ENCODE measurements at places on chromosomes 11 and 22. TPM values are rescaled to one million over a fixed set of nuclear protein-coding genes. Genes with fewer than 3 reads are reported as not detected.

- DNase-seq, result peak; percentile 68
- H3K27me3 ChIP-seq, result no peaks in the 10 kb centered on the region
- no peaks in the 10 kb centered on the region for H3K36me3 ChIP-seq
- no peak overlapping the region for H3K4me3 ChIP-seq
Observed at GRCh38 chr11:125224391-125225021, 60.0 kb downstream of the PKNOX2 start.

- no peak for DNase-seq
- H3K4me1 ChIP-seq, result peaks cover 54% of the 10 kb centered on the region
- H3K27ac ChIP-seq, result peak overlapping the region; percentile 100
- H3K36me3 ChIP-seq, result no peaks in the 10 kb centered on the region
- no peak overlapping the region for H3K4me3 ChIP-seq
- H3K27me3 ChIP-seq, result no peaks in the 10 kb centered on the region
Observed at GRCh38 chr22:38696606-38697424, 3.9 kb downstream of the JOSD1 start.

GRCh38 chr11:69636512-69637197 is 4.3 kb upstream of the CCND1 start:
- peak overlapping the region; percentile 23 for H3K4me3 ChIP-seq
- no peaks in the 10 kb centered on the region for H3K36me3 ChIP-seq
- DNase-seq, result peak; percentile 82
- H3K4me1 ChIP-seq, result peaks cover 60% of the 10 kb centered on the region
- H3K27me3 ChIP-seq, result peaks cover 81% of the 10 kb centered on the region
- peak overlapping the region; percentile 45 for H3K27ac ChIP-seq

KRTAP5-7 gene
- not detected for total RNA-seq

GRCh38 chr22:44063462-44064371 is 39.6 kb downstream of the PARVB start:
- no peaks in the 10 kb centered on the region for H3K27me3 ChIP-seq
- no peaks in the 10 kb centered on the region for H3K36me3 ChIP-seq
- H3K4me3 ChIP-seq, result no peak overlapping the region
- DNase-seq, result no peak
- no peak overlapping the region for H3K27ac ChIP-seq

JRKL gene
- total RNA-seq, result 5.8 TPM

GRCh38 chr11:8336356-8337129 is 72.9 kb upstream of the LMO1 start:
- H3K4me1 ChIP-seq, result no peaks in the 10 kb centered on the region
- no peaks in the 10 kb centered on the region for H3K27me3 ChIP-seq
- H3K36me3 ChIP-seq, result no peaks in the 10 kb centered on the region
- no peak overlapping the region for H3K27ac ChIP-seq
- DNase-seq, result no peak

GRCh38 chr11:86422371-86422770 is 47.7 kb downstream of the CCDC81 start:
- H3K27me3 ChIP-seq, result no peaks in the 10 kb centered on the region
- H3K27ac ChIP-seq, result no peak overlapping the region
- DNase-seq, result no peak
- no peaks in the 10 kb centered on the region for H3K4me1 ChIP-seq

IGSF9B gene
- total RNA-seq, result 53.7 TPM

- no peak for DNase-seq
- H3K4me3 ChIP-seq, result no peak overlapping the region
- H3K27ac ChIP-seq, result no peak overlapping the region
- H3K4me1 ChIP-seq, result no peaks in the 10 kb centered on the region
Observed at GRCh38 chr22:42158456-42159132, 28.0 kb upstream of the CYP2D6 start.

DNA sequence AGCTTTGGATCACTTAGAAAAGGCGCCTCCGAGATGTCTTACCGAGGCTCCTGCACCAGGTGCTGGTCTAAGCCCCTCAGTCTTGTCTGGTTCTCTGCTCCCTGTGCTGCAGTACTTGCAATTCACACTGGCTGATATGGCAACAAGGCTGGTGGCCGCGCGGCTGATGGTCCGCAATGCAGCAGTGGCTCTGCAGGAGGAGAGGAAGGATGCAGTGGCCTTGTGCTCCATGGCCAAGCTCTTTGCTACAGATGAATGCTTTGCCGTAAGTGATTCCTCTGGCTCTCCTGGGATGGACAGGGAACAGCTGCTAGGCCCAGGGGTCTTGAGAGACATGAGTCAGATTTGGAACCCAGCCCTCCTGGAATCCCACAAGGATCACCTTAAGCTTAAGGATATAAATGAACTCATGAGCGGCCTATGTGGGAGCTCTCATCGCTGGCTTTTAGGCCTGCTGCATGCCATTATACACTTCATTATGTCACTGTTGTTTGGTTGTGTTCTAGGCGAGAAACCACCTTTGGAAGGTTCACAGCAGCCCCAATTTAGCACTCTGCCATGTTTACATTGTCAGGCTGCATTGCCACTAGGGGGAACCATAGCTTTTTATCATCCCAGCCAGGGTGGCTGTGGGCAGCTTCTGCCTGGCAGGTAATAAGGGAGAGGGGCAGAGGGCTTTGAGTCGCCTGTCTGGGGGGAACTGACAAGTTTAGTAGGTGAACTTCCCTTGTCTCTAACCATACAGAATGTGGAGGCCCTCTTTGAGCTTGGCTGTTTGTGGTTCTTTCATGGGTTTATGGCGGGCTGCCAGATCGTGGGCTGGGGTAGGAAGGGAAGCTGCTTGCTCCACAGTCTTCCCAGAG is 8.5 kb downstream of the ACAD8 start:
- no peak overlapping the region for H3K27ac ChIP-seq
- no peaks in the 10 kb centered on the region for H3K27me3 ChIP-seq
- DNase-seq, result no peak
- H3K36me3 ChIP-seq, result peaks cover 8% of the 10 kb centered on the region
- H3K4me3 ChIP-seq, result no peak overlapping the region

DNA sequence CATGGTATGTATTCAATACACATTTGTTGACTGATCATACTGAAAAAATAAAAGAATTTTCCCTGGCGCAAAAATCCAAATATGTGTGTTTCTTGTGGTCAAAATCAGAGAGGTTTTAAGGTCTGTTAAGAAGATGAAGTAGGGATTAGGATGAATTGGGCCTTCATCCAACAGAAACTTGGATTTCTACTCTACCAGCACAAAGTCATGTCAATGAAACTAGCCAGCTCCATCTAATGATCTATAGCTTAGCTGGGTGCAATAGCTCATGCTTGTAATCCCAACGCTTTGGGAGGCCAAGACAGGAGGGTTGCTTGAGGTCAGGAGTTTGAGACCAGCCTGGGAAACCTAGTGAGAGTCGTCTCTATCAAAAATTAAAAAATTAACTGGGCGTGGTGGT is 65.5 kb downstream of the USP35 start:
- no peak for DNase-seq
- H3K27me3 ChIP-seq, result no peaks in the 10 kb centered on the region
- H3K4me3 ChIP-seq, result no peak overlapping the region
- no peaks in the 10 kb centered on the region for H3K36me3 ChIP-seq

- H3K27ac ChIP-seq, result no peak overlapping the region
- no peak overlapping the region for H3K4me3 ChIP-seq
- no peak for DNase-seq
- no peaks in the 10 kb centered on the region for H3K4me1 ChIP-seq
- H3K36me3 ChIP-seq, result no peaks in the 10 kb centered on the region
Observed at GRCh38 chr11:23336961-23337360, 476.7 kb upstream of the CCDC179 start.

H19 gene
- 67.6 TPM for total RNA-seq

- H3K4me3 ChIP-seq, result no peak overlapping the region
- H3K36me3 ChIP-seq, result no peaks in the 10 kb centered on the region
- DNase-seq, result no peak
- H3K4me1 ChIP-seq, result no peaks in the 10 kb centered on the region
- peak overlapping the region; percentile 73 for H3K27ac ChIP-seq
Observed at GRCh38 chr11:74680703-74681531, 50.3 kb downstream of the CHRDL2 start.

PPP6R2 gene
- 47.1 TPM for total RNA-seq

DNA sequence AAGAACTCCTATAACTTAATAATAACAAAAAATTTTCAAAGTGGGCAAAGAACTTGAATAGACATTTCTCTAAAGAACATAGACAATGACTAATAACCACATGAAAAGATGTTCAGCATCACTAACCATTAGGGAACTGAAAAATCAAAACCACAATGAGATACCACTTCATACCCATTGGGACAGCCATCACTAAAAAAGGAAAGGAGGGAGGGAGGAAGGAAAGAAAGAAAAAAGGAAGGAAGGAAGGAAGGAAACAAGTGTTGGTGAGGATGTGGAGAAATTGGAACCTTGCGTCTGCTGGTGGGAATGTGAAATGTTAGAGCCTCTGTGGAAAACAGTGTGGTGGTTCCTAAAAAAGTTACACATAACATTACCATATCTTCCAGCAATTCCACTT is 55.8 kb downstream of the MS4A13 start:
- no peaks in the 10 kb centered on the region for H3K36me3 ChIP-seq
- H3K27me3 ChIP-seq, result no peaks in the 10 kb centered on the region
- no peak overlapping the region for H3K27ac ChIP-seq

TCP11L1 gene
- 45.6 TPM for total RNA-seq

SCGB1D2 gene
- not detected for total RNA-seq

GRCh38 chr22:38873469-38874411 is 1.7 kb upstream of the CBX6 start:
- no peaks in the 10 kb centered on the region for H3K4me1 ChIP-seq
- no peaks in the 10 kb centered on the region for H3K27me3 ChIP-seq
- peak overlapping the region; percentile 92 for H3K27ac ChIP-seq
- peak; percentile 53 for DNase-seq
- peak overlapping the region; percentile 62 for H3K4me3 ChIP-seq

TMEM109 gene
- 86.2 TPM for total RNA-seq

DNA sequence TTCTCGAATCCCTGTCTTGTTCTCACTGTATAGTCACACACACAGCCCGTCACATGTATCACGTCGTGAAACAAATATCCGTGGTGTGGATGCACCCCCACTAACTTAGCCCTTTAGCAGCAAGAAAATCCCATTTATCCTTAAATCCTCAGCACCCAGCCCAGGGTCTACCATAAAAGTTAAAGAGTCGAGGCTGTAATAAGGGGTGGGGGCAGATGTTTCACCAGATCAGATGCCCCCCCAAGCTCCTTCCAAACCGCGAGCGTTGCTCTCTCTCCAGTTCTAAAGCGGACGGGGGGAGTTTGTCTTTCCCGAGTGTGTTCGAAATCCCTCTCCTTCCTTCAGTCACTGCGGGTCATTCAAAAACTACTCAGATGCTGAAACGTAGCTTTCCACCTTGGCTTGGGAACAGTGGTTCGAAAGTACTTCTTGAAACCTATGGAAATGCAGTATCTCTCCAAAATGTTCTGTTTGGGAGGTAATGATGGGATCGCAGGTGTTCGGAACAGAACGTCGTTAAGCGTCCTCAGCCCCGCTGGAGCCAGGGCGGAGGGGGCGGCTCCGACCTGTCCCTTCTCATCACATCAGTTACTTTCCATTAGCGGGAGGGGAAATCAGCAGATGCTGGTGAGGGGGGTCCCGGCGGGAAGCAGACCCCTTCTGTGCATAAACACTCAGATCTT is 156.2 kb downstream of the BRD1 start:
- DNase-seq, result no peak
- H3K4me1 ChIP-seq, result peaks cover 7% of the 10 kb centered on the region

ADM2 gene
- not detected for total RNA-seq

DNA sequence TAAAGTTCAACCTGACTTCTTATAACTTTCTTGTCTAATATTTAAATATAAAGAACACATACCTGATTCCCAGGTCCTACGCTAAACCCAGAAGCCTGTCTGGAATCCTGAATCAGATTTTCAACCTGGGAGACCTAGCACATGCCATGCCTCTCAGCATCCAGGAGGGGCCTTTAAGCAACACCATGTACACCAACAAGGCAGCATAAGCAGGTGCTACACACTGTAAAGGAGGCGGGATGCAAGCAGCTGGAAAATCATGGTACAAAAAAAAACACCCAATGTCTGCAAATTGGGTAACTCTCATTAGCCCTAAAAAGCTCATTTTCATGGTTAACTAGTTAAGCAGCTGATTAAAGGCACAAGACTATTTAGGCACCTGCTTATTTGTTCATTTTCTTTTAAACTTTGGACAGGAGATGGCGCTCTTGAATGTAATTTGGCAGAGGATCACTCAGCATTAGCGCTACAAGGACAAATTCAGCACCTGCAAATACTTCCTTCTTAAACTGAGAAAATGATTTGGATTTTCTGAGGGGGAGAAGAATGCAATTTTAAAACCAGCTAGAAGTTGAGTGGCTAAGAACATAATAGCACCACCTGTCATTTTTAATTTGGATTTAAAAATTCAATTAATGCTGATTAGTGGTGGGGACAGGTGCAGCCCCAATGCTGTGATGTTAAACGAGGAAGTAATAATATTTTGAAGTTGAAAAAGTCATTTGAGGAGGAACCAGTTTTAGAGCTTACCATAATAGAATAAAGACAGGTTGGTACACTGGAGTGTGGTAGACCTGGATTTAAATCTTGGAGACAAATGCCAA is 104.0 kb downstream of the FAR1 start:
- no peaks in the 10 kb centered on the region for H3K4me1 ChIP-seq
- no peaks in the 10 kb centered on the region for H3K36me3 ChIP-seq

- H3K36me3 ChIP-seq, result no peaks in the 10 kb centered on the region
- H3K27me3 ChIP-seq, result no peaks in the 10 kb centered on the region
- peaks cover 31% of the 10 kb centered on the region for H3K4me1 ChIP-seq
Observed at GRCh38 chr11:130070846-130071200, 1.1 kb downstream of the APLP2 start.
